ENCODE measurements at places on chromosomes 6 and 20.

- DNase-seq = no peak
These were observed 277.4 kb upstream of the JAG1 start for GRCh38 chr20:10951216-10951615.

GRCh38 chr20:50635676-50636600 is 55.4 kb downstream of the RIPOR3 start:
- DNase-seq = peak; percentile 29

DNA sequence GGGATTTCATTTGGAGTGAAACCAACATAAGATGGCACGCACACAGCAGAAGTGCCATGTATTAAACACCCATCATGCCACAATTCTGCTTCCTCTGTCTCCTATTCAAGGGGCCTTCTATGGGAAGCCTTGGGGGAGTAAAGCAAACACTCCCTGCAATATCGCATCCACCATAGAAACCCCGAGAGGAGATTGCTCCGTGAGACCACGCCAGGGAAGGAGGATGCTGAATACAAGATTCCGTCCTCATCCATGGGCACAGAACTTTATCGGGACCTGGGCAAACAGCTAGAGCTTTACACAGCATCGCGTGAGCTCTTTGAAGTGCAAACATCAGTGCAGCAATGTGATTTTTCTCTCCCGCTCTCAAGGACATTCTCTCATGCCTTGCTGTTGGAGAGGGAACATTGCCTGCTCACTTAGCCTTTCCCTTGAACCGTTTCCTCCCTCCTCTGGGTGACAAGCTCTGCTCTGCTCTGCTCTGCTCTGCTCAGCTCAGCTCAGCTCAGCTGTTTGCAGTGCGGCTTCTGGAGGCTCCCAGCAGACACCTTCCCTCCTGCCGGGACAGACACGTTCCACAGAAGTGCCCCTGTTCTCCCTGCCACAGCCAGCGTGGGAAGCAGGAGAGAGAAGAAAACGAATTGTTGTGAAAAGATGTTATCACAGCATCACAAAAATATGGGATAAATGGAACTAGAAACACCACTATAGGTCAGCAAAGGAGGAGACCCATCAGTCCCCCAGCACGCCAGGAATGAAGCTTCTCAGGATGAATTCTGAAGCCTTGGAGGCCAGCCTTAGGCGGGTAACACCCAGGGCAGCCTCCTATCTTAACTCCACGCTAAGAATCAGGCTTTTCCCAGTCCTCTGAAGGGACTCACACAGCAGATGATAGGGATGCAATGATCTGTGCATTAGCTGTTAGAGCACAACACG is 48.2 kb downstream of the RNASET2 start:
- DNase-seq = no peak

- DNase-seq = peak; percentile 56
These were observed 43.3 kb downstream of the SLC2A10 start for GRCh38 chr20:46752728-46753127.

- no peak for DNase-seq
These were observed 195.1 kb downstream of the BMP7 start for GRCh38 chr20:57071283-57071731.

GRCh38 chr20:14925300-14925699 is 587.9 kb upstream of the FLRT3 start:
- no peak for DNase-seq

- DNase-seq = no peak
These were observed 1.9 kb downstream of the MKKS start for GRCh38 chr20:10432079-10432478.

GRCh38 chr6:42871711-42872110 is 7.7 kb upstream of the RPL7L1 start:
- DNase-seq = no peak

DNA sequence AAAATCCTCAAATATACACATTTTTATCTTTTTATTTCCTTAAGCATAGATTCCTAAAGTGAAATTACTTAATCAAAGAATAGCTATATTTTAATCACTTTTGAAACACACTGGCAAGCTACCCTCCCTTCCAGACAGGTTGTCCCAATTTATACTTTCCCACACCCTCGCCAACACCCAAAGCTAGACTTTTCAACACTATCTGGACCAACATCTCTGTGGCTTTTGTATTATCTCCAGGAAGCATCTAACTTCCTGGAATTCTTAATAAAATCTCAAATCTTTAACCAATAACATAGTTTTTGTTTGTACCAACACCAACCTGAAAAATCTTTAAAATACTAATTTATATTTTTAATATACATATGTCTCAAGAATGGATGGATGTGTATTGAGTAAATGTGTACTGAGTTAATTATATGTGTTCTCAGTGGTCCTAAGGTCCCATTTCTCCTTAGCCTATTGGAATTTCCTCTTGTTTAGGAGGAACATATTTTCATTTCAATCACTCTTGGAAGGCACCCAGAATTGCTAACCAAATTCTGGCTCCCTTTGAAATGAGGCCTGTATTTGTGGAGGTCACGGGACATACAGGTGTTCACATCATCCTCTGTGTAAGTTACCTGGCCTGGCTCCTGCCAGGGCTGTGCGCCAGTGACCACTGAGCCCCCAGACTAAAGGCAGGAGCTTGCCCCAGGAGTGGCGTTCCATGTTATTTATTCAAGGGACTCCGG is 17.4 kb upstream of the GFOD1 start:
- no peak for DNase-seq

DNA sequence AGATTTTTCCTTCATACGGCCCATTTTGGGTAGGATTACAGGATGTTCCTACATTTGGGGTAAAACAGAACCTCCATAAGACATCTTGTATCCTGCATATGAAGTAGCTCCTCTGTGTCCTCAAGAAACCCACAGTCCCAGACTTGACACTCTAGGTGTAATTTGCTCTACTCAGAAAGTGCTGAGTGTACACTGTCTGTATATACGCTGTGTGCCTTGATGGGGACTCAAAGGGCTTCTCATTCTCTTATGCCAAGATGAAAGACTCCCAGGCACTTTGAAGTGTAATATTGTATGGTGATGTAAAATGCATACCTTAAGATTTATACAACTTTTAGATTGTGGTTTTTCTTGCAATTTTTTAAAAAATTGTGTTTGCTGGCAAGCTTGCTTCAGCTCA is 5.2 kb downstream of the TFAP2D start:
- DNase-seq = no peak

DNA sequence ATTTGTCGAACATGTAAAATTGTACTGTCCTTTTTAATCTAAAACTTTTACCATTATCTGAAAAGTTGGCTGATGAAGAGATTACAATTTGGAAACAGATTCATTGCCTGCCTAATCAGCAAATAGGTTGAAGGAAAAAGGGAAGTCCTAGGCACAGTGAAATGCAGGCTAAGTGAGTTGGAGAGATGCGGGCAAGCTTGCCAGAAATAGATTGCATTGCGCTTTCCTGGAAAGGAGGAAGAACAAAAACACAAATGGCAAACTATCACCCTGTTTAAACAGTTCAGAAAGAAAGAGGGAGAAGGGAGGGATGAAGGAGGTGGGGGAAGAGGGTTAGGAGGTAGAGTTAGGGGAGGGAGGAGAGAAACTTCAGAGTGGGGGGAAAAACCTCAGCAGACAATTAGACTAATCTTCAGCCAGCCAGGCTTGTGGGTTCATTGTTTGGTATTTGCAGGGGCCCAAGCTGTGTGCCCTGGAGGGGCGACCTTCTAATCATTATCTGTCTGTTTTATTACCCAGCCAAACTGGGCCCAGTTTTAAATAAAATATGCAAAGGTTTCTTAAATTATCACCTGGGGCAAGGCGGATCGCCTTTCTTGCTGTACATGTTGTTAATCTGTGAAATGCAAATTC is 465.2 kb downstream of the TFAP2B start:
- no peak for DNase-seq

- no peak for DNase-seq
These were observed 12.4 kb upstream of the TFAP2C start for GRCh38 chr20:56616716-56617115.

GRCh38 chr6:106214531-106214930 is 111.0 kb downstream of the ATG5 start:
- DNase-seq = no peak

- no peak for DNase-seq
These were observed 56.0 kb downstream of the APCDD1L start for GRCh38 chr20:58459058-58459750.

DNA sequence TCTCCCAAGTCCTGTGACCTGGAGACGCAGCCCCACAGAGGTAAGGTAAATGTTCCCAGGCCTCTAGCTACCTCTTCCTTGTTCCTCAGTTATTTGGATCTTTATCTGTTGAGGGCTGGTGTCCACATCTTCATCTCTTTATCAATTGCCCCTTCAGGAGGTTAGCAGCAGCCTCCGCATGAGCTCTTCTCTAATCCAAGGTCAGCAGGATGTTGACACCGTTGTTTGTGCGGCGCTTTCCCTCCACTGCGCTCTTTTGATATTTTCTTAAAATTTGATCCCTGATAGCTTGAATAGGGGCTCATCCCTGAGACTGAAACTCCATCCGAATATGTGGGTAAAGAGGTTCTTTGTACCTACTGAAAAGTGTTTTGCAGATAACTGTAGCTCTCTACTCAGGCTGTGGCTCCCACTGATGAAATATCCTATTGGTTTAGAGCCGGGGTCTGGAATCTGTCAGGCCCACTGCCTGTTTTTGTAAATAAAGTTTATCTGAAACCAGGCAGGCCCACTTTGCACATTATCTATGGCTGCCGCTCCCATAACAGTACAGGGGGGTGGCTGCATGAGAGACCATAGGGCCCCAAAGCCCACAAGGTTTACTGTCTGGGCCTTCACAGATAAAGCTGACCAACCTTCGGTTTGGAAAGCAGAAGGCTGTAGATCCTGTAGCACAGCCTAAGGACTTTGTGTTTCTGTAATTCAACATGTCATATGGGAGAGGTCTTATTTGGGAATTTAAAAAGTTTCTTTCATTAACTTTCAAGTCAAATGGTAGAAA is 362.6 kb downstream of the QKI start:
- DNase-seq = no peak

DNA sequence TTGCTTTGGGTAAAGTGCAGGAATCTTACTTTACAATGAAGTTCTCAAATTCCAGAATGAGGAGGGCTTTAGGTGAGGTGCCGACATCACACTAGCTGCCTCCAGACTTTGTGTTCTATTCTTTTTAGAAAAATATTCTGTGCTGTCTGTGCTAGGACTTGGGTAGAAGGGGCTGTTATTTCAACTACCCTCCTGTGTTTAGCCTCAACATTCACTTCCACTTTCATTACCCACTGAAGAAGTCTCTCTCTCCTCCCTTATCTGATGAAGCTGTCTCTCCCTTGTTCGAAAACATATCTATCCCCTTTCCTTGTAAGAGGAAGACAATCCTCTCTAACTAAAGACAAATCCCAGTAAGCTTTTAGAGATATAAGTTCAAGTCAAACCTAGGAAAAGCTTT is 25.0 kb upstream of the BRPF3 start:
- no peak for DNase-seq

DNA sequence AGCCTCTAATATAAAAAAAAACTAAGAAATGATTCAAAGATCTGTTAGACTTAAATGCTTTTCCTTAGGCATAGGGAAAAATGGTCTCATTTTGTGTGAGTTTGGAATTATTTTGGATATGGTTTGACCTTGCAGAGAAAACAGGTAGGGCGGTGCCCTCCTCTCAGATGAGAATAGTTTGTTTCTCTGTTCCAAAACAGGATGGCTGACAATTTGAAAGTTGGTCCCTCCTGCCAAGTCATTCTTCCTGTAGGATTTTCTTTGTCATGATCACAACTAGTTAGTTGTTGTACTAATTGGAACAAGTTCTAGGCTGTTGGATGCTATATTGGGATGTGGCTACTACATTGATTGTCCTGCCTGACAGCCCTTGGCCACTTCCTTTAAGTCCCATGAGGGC is 108.6 kb downstream of the BCKDHB start:
- no peak for DNase-seq

- DNase-seq = no peak
These were observed 27.0 kb upstream of the DTNBP1 start for GRCh38 chr6:15689586-15690482.

DNA sequence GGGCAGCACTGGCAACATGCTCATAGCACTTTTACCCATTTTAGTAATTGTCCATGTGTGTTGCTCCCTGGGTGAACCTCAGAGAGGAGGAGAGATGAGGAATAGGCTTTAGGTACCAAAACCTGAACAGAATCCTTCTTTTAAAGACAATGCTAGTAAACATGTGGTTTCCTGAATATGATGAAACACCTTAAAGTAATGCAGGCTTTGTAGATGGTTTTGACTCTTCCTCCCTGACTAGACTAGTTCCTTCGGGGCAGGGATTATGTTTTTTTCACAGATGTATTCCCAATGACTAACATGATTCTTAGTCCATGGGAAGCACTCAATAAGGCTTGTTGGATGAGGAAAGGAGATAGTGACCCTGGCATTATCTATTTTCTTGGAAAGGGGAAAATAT is 367.6 kb upstream of the JAG1 start:
- no peak for DNase-seq

- DNase-seq = no peak
These were observed 28.0 kb downstream of the OPN5 start for GRCh38 chr6:47809873-47810272.

DNA sequence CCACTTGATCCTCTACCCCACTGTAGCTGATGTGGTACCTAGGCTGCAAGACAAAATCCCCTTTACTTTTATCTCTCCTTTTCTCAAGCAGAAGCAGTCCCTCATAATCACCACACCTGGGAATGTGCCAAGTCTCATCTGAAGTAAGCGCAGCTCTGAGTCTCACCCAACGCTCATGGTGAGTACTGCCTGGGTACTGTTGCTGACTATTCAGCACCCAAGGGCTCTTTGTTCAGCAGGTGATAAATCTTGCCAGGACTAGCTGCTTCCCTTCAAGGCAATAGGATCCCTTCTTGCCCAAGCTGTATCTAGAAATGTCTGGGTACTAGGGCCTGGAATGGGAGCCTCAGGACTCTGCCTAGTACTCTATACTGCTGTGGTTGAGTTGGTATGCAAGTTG is 70.9 kb downstream of the GCLC start:
- DNase-seq = no peak

DNA sequence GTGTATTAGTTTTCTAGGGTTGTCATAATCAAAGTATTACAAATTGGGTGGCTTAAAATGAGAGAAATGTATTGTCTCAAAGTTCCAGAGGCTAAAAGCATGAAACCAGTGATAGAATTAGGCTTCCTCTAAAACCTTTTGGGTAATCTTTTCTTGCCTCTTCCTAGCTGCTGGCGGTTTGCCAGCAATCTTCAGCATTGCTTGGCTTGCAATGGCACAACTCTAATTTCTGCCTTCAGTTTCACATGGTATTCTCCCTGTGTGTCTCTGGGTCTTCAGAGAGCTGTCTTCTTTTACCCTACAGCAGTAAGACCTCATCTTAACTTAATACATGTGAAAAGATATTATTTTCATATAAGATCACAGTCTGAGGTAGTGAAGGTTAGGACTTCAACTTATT is 479.1 kb upstream of the GJE1 start:
- no peak for DNase-seq

All from CD4-positive, alpha-beta T cell (primary cell).